ENCODE measurements at places on chromosomes 3 and 15.

DNA sequence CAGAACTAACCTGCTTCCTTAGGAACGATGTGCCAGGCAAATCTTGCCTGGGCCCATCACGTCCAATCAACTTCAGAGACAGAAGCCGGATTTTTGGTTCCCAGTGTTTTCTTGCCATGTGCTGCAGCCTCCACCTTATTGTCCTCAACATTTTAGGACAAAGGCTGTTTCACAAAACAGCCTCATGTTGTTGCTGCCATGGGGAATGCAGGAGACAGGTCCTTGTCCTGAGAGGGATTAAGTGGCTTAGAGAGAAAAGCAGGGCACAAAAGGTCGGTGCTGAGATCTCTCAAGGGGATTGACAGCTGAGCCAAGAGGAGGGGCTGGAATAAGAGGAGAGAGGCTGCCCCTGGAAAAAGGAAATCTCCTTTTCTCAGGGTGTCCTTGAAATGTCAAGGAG lies 11.3 kb upstream of the NMNAT3 start:
- DNase-seq: no peak

DNA sequence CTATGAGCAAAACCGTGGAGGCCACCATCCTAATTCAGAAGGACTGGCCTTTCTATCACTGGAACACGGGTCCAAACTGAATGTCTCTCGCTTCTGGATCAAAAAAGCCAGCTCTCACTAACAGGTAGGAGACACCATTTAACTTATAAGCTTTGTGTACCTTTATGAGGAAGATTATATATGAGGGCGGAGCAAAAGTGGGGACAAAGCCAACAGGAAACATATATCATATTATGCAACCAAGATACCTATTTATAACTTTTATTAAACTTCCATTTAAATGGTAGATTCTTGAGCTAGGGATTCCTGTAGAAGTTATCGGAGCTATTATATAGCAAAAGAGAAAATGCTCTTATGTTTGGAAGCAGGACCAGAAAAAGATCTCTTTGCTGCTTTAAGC lies 78.4 kb downstream of the IGF2BP2 start:
- DNase-seq: no peak

GRCh38 chr15:85031086-85031943 lies 49.7 kb downstream of the PDE8A start:
- no peak for DNase-seq

DNA sequence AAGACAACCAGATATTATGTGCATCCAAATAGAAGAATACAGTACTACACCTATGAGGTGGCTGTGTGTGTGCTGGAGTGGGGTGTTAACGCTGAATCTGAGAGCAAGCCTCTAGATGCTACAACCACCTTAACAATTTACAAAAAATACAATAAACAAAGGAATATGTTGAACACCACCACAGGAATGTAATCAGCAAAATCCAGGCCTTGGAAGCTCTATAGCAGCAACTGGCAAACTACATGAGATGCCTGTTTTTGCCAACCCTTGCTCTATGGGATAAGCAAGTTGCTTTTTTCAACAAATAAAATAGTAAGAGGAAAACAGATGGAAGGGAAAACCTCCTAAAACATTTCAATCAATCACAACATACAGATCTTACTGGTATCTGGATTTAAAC lies 23.9 kb downstream of the SLTM start:
- DNase-seq: no peak

- no peak for DNase-seq
These were observed 51.5 kb downstream of the MKRN2 start for GRCh38 chr3:12608376-12608775.

DNA sequence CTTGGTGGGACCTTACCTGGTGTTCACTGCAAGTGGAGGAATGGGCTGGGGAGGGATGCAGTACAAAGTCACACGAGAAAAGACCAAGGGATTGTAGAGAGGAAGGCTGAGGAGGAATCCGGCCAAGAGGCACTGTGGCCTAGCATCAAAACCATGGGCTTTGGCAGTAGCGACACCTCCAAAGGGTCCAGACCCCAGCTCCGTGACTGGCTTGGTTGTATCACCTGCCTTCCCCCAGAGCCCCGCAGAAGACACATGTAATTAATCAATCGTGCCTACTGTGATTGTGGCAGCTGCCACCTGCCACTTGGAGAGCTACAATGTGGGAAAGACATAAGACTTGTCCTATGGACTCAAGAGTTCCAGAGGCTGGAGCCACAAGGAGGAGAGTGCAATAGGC lies 54.7 kb downstream of the ST8SIA2 start:
- DNase-seq: no peak

Measured in GM12892 (cell line).